Mesothelial cell of epicardium (in vitro differentiated cells): ENCODE measurements at places on chromosomes 4 and X. TPM values are rescaled to one million over a fixed set of nuclear protein-coding genes. Genes with fewer than 3 reads are reported as not detected.

GRCh38 chr4:55184600-55185523 lies 59.5 kb upstream of the KDR start:
- no peak for DNase-seq

- DNase-seq: no peak
Measured at GRCh38 chr4:146132445-146132844, 43.1 kb upstream of the LSM6 start.

- DNase-seq: no peak
Measured at GRCh38 chr4:165410214-165410613, 31.4 kb downstream of the CPE start.

DNA sequence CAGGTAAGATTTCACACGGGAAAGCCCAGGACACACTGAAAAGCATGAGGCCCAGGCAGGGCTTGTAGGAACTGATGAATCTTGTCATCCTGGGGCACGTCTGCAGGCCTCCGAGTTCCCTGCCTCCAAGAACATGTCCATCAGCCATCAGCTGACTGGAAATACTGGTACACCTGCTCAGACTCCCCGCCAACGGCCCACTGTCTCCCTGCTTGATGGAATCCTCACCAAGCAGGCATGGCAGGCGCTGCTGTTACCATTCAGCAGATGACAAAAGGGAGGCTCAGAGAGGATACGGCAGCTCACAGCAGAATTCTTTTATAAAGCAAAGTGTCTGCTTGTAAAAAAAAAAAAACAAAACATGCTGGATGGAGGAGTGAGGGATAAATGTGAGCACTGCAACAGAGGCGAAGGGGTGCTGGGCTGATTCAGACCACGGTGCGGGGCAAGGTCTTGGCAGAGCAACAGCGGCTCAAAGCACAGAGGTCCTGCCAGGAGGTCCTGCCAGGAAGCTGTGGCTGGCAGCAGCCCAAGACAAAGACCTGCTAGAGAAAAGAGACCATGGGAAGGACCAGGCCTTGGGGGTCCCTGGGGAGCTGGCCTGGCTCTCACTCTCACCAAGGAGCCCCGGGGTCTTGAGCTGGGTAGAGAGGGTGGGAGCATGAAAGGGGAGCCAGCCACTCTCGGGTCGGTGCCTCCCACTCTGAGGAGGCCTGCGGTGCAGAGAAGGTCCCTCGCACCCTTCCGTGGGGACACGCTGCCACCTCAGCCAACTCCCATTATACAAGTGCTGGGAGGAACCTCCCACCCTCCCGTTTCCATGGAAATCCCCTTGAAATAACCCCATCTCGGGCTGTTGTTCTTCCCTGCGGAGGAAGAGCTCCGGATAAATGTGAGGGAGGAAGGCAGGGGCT lies 25.6 kb downstream of the PPP2R2C start:
- DNase-seq: no peak

The USP17L20 gene
- total RNA-seq: not detected in 3 replicates

DNA sequence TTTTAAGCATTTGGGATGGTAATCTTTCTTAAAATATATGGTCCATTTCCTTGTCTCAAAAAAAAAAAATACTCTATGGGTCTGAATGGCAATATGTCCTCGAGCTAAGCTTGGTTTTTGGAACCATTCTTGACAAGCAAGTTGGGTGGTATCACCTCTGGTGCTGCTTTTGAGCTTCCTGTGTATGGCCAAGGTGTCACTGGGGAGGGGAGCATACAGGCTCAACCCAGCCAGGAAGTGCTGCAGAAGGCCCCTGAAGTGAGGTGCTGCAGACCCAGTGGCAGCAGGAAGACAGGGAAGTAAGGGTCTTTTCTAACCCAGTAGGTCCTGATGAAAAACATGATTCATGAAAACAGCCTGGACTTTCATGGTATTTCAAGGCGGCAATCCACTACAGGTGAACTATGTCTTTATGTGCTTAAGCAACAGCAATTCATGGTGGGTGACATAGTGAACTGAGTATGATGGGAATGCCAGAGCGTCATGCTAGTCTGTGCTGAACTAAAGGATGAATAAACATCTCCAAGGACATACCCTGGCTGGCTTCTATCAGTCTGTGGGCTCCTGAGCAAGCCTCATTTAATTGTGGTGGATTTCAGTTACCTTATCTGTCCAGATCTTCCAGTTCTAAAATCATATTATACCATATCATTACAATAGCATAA lies 15.1 kb downstream of the TRAPPC2 start:
- DNase-seq: no peak

The EREG gene
- total RNA-seq: 0.04 to 0.22 TPM in 2 of 3 replicates, not detected in the other

GRCh38 chr4:182504463-182504862 lies 261.3 kb downstream of the TENM3 start:
- DNase-seq: no peak

The CCDC120 gene
- 33.5 to 35.1 TPM (median 33.7 TPM) in 3 replicates for total RNA-seq

GRCh38 chr4:20445933-20446723 lies 194.4 kb downstream of the SLIT2 start:
- DNase-seq: no peak

DNA sequence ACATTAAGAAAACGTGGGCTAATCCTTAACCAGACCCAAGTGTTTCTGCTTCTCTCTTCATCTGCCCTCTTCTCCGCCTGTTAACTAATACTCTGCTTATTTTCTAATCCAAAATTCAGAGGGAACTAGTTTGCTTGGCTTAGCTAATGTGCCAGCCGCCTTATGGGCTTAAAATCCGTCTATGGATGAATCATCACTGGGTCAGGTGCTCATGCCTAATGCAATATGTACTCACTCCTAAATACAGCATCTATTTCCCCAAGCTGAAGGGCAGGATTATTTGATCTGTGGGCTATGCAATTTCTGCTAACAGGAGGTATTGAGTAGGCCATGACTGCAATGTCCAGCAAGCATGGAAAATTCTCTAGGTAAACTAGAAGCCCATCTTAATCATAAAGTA lies 12.4 kb downstream of the DYNLT3 start:
- no peak for DNase-seq

The SYTL5 gene
- total RNA-seq: 1.7 to 2.6 TPM (median 2.2 TPM) in 3 replicates

DNA sequence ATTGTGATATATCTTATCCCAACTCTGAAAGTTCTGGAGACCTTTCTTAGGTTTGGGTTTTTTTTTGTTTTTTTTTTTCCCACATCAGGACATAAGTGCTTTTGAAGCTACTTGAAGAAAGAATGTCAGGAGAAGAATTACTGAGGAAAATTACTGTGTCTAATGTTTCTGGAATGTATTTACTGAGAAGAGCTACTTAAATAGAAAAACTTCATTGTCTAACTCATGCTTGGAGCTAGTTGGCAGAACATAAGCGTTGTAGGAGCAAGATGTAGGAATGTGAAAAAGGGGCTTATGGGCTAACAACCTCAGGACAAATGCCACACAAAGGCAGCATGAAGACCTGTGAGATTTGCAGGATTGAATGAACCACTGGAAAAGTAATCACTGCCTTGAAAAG lies 166.6 kb upstream of the GLRA2 start:
- DNase-seq: no peak

The TEX13B gene
- total RNA-seq: not detected in 3 replicates

DNA sequence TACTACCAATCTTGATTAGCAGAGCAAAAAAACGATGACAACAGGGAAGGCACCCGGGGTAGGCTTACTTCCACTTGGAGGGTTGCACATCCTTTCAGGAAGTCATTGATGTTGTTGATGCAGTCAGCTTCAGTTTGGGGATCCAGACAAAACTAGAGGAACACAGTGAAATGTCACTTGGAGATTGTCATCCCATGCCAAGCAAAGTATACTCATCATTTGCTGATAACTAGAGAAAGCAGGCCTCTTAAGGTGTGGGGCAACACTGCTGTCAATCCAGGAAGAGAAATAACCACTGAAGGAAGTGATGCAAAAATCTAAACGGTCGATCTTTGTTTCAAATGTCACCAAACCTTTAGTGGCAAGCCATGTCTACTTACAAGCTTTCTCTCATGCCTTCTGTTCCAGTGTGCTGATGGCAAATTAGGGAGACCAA lies 1.4 kb downstream of the ARHGEF6 start:
- DNase-seq: no peak

DNA sequence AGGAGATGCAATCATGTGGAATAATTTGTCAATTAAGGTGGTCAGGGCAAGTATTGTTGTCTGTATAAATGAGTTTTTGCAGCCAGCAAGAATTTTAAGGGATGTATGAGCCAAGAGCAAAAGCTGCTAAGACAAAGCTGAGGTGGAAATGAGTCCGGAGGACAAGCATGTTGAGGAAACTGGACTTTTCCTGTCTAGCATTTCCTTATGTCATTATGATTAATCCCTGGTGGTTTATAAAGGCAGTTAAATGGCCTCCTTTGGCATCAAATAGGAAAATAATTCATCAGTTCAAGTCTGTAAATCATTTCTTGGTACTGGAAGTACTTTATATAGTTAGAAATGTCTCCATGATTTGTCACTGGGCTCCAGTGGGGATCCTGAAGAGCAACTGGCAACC lies 61.6 kb upstream of the TEX13A start:
- no peak for DNase-seq
